ENCODE measurements at places on chromosomes 7 and 10.

DNA sequence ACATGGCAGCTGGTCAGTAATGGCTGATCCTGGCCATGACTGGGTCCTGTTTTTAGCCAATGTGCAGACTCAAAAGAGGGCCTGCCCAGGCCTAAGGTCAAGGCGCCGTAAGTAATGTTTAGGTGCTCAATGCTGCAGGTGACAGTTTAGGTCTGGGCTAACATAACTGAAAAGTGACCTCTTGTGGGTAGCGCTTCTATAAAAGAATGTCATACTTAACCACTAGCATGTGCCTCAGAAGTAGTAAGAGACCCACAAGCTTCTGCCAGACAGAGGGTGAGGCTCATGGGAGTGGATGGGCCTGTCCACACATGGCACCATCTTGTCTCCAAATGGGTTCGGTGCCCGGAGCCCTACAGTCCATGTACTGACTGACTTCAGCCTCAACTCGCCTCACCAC lies 90.5 kb upstream of the GSDME start:
- no peak for DNase-seq

GRCh38 chr10:5272065-5272803 lies 75.6 kb downstream of the AKR1C4 start:
- no peak for DNase-seq

GRCh38 chr7:107725138-107725740 lies 18.7 kb upstream of the CBLL1 start:
- peak; percentile 65 for DNase-seq

DNA sequence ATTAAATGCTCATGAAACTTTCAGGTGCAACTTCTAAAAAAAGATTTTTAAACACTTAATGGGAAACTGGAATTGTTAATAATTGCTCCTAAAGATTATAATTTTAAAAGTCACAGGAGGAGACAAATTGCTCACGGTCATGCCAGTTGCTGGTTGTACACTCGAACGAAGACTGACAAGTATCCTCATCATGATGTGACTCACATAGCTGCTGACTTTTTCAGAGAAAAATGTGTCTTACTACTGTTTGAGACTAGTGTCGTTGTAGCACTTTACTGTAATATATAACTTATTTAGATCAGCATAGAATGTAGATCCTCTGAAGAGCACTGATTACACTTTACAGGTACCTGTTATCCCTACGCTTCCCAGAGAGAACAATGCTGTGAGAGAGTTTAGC lies 79.3 kb downstream of the ITGB8 start:
- DNase-seq, result no peak

- DNase-seq, result no peak
Observed at GRCh38 chr10:1374511-1375345, 318.5 kb downstream of the WDR37 start.

- no peak for DNase-seq
Observed at GRCh38 chr10:127877699-127878098, 15.0 kb downstream of the CLRN3 start.

- DNase-seq, result no peak
Observed at GRCh38 chr7:45451342-45452035, 122.7 kb upstream of the ADCY1 start.

DNA sequence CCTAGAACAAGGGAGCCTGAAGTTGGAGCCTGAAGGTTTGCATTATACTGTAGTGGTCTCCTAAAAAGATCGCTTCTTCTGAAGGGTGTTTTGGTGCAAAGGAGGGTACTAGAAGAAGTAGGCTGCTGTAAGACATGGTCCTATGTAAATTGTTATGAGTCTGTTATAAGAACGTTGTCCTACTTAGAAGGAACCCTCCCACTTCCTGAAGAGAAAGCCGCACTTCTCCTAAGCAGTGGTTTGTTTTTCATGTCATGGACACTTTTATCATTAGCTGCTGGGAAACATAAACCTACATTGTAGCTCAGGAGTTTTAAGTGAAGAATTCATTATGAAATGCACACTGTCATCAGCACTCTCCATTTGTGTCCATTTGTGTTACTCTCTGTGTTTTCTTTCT lies 129.1 kb upstream of the ITGB1 start:
- DNase-seq, result no peak

- no peak for DNase-seq
Observed at GRCh38 chr7:1458683-1459511, at the start of gene MICALL2. Gene MICALL2, minus strand, starts transcription at chr7:1459470. Its CDS starts 144 bp downstream, at chr7:1459326.

GRCh38 chr10:98302741-98303365 lies 34.9 kb upstream of the LOXL4 start:
- DNase-seq, result no peak

DNA sequence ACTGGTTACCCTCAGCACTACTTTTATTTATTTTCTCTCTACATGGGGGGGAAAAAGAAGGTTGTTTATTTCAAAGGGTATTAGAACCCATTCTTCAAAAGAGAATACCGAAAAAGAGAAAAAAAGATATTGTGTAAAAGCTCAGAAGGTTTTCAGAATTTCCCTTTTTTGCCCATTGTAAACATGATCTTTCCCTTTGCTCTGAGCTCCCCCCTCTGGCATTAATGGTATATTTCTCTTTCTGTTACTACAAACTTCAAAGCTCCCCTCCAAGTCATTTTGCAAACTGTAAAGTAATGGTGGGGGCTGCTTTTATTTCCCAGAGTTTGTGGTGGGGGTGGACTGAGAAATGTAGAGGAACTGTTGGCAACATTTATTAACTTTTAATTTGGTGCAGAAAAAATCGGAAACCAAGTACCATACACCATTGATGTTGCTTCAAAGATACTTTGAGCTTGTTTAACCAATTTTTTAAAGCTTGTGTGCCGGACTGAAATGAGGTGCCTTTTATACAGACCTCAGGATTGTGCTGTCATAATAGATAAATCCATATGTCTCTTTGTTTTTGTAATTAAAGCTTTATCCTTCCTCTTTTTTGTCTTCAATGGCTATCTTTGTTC lies 181.5 kb downstream of the EXOC4 start:
- no peak for DNase-seq

DNA sequence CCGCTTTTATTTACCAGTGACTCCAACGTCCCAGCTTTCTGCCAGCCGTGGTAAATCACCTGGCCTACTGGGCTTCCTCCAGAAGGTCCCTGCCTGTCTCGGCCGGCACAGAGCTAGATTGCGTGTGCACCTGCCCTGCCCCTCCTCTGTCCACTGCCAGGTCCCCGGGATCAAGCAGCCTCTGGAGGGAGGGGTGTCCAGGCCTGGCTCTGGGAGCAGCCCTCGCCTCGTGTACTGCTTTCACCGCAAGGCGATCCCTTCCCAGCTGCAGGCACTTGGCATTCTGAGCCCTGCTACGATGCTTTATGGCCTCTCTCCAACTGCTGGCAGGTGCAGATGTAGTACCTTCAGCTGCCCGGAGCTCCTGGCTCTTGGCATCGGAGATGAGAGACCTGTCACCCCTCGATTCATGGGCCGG lies 7.4 kb downstream of the SLC29A3 start:
- DNase-seq, result no peak

- no peak for DNase-seq
Observed at GRCh38 chr7:103432712-103433111, 13.3 kb downstream of the SLC26A5 start.

GRCh38 chr7:148337995-148338747 lies 252.4 kb upstream of the C7orf33 start:
- DNase-seq, result no peak

DNA sequence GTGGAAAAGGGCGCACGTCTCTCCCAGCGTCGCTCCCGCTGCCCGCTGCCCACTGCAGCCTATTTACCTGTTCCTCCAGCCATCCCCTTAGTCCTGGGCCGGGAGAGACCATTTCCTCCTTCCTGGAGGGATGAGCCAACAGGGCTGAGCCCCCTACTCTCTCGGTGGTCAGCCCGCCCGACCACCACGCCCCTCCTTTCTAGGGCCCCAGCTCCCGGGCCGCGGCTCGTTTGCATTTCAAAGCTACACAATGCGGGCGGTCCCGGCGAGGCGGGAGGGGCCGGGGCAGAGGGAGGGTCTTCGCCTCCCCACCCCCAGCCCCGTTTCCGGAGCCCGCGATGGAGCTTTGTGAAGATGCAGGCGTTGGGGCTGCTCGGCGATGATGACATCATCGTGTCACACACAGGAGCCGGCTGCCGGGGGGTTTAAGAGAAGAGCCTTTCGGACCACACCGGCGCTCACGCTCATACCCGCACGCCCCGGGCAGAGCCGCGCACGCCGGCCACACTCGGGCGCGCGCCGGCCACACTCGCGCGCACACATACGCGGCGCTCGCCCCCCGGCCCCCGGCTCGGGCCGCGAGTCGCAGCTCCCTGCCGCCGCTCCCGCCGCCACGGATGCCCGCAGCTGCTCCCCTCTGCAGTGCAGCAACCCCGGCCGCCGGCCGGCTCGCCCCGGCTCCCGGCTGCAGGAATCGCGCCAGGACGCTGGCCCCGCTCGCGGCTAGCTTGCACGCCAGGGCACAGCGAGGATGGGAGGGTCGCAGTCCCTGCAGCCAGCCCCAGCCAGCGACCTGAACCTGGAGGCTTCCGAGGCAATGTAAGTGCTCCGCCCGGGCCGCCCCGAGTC lies 107.7 kb upstream of the BTBD16 start:
- no peak for DNase-seq

- DNase-seq, result no peak
Observed at GRCh38 chr10:9762966-9763656, 1254.6 kb upstream of the CELF2 start.

DNA sequence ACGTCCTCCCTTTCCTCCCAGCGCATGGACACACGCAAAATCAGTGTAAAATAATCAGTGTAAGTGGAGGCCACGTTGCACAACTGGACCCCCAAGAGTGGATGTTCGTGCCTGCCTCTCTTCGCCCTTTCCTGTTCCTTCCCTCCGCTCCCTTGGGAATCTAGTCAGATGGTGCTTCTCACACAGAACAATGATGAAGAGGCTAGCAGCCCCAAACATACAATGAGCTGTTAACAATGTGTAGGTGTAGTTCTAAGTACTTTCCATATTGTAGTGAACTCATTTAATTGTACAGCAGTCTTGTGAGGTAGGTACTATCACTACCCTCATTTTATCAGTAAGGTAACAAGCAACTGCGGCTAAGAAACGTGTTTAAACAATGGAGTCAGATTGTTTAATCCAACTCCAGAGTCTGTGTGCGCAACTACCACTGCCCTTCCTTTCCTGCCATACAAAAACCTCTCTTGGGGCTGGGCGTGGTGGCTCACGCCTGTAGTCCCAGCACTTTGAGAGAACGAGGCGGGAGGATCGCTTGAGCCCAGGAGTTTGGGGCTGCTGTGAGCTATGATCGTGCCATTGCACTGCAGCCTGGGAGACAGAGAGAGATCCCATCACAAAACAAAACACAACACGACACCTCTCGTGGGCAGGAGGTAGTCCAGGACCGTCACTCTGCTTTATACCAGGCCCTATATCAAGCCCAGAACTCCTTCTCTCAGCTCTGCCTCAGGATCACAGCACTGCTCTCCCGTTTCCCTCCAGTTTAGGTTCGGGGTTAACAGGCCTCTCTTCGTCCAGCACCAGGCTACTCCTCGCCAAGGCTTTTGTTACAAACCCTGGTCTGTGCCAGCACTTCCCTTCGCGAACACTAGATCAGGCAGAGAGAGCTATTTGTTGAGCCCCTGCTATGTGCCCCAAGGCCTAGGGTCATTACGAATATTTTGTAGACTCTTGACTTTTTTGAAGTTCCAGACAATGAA lies 1.1 kb downstream of the FKBP9 start:
- DNase-seq, result no peak

GRCh38 chr10:131636841-131637724 lies 263.7 kb upstream of the PPP2R2D start:
- DNase-seq, result no peak

GRCh38 chr10:29377333-29377961 lies 88.6 kb downstream of the LYZL1 start:
- DNase-seq, result no peak

DNA sequence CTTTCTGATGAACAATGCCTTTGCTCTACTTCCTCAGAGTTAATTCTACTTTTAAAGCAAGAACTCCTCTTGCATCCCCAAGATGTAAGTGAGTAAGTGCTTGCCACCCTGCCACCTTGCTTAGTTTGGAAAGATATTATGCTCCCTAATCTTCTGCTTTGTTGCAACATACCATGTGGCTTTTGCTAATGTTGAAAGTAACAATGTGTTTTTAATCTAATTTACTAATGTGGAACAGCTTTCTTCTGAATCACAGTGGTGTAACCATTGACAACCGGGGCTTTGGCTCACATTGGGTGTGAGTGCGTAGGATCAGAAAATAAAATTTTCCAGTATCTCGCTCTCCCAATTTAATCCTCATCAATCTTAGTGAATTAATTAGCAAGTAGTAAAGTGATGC lies 254.1 kb upstream of the PTER start:
- DNase-seq, result no peak

All from stimulated activated CD4-positive, alpha-beta T cell treated with anti-CD3 and anti-CD28 coated beads, Interleukin-12 subunit alpha, Interleukin-12 subunit beta, amount 100 ng/mL, for 48 hours (primary cell).